Activated naive CD4-positive, alpha-beta T cell treated with Interleukin-2 at 50 U/mL for 16 hours (primary cell): ENCODE measurements at places on chromosomes 5 and 9.

GRCh38 chr9:112489876-112490666 is 3.4 kb downstream of the KIAA1958 start:
- no peak for DNase-seq

DNA sequence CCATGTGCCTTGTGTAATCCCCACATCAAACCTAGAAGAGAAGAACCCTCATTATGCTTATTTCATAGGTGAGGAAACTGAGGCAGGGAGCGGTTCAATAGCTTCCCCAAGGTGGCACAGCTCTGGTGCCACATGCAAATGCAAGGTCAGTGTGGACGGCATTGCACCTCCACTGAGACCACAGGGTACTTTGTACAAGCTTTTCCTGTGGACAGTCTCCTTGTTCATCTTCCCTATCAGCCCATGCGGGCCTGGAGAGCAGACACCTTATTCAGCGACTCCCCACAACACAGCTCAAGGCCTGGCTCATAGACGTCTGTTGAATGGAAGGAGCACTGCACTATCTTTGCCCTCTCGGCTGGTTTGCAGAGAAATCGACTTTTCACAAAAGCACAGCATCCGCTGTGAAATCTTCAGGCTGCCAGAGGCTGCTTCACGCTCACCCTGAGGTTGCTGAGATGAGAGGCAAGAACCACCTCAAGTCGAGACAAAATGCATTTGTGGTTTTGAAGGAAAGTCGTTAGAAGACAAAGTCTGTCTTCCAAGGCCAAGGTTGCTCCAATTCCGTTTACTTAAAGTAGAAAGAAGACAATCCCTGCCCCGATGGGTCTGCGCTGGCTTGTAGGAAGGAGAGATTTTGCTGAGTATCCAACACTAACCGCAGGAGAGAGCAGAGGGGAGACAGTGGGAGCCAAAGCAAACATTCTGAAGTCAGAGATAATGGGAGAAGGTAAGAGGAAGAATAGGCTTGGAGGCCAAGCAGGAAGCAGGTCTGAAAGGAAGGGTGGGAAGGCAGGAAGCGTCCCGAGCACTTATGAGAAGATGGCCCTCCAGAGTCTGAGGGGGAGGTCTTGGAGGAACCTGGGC is 34.2 kb upstream of the STRBP start:
- DNase-seq: no peak

GRCh38 chr5:142239394-142240159 is 85.2 kb downstream of the SPRY4 start:
- DNase-seq: no peak

DNA sequence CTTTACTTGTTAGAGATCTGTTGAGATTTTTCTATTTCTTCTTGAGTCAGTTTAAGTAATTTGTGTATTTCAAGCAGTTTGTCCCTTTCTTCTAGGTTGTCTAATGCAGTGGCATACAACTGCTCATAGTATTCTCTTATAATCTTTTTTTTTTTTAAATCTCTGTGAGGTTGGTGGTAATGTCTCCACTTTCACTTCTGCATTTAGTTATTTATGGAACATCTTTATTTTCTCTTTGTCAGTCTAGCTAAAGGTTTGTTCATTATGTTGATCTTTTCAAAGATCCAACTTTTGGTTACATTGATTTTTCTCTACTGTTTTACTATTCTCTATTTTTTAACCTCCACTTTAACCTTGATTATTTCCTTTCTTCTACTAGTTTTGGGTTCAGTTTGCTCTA is 13.8 kb downstream of the FOXE1 start:
- no peak for DNase-seq

DNA sequence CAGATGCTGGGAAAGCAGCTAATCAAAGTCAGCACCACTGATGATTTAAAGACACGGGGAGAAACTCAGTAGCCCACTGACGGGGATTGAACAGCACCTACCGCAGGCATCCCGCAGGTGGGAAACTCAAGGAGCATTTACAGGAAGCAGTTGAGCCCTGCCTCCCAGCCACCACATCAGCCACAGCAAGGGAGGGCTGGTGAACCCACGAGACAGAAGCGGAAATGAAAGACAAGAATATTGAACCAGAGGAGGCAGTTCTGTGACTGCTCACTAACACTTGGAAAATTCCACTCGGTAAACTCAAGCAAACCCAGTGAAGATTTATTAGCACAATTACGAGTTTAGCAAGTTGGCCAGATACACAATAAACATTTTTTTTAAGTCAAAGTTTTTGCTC is 10.6 kb upstream of the FAM163B start:
- DNase-seq: peak; percentile 45

DNA sequence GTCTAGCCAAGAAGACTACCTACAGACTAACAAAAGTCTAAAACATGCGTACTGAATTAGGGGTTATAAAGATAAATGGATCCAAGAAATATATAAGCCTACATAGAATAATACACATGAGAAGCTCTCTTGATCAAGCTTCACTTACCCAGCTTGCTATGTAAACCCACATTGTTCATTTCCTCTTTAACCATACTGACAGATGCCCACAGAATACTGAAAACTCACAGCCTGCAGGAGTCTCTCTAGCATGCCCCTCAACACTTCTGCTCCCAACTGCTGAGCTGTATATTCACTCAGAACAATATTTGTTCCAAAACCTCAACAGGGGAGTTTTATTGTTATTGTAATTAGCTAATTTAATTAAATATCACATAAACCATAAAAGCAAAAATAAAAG is 52.4 kb downstream of the RFX3 start:
- DNase-seq: no peak

DNA sequence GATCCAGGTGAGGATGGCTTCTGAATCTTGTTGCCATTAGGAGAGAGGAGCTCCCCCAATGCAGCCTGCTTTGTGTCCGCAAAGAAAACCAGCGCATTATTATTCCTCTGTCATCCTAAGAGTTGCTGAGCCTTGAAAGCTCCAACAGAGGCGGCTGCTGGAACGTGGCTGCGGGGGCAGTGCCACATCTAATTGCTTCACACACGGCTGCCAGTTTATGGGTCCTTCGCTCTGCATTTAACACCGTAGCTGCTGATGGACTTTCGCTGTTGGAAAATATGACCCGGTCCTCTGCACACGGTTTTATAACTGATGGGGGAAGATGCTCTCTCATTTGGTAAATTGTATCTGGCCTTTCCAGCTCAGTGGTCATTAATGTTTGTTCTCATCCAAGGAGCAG is 38.0 kb downstream of the ZNF622 start:
- no peak for DNase-seq

DNA sequence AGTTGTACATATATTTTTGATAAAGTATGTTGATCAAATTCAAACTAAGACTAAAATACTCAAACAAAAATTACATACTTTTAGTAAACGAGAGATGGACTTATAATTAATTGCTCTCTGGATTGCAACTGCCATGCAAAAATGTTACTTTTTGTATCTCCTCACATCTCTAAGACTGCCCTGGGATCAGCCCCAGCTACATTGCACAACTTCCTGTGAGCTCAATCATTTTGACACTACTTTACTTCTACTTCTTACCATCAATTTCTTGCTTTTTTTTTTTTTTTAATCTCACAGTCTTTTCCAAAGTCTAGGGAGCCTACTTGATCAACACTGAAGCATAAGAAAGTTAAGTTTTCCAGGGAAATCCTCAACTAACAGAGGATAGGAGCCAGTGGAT is 506.0 kb upstream of the CDH10 start:
- DNase-seq: no peak

- DNase-seq: peak; percentile 60
Observed at GRCh38 chr9:92986176-92987119, 39.1 kb downstream of the FGD3 start.

DNA sequence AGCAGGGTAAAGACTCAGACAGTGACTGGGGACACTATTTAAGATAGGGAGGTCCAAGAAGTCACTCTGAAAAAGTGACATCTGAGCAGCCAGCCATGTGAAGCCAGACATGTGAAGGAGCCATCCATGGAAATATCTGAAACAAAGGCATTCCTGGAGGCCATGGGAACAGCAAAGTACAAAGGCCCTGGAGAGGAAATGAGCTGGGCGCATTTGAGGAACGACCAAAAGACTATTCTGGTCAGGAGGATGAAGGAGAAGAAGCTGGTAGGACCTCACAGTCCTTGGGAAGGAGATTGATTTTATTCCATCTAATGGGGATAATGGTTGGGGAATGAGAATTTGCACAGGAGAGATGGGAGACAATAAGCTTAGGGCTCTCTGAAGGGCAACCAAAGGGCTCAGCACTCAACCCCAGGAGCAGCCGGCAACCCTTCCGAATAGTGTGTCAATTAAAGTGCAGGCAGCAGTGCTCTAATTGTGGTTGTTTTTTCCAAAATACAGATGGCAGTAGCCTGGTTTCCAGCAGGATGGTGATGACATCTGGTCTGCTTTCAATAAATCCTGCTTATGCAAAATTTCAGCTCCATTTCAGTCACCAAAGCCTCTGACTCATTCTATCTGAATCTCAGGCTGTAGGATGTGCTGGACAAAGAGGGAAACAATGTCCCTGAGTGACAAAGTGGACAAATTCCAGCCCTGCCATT is 26.7 kb downstream of the FOXI1 start:
- DNase-seq: no peak

GRCh38 chr9:113387560-113388230 is 10.9 kb upstream of the HDHD3 start:
- DNase-seq: no peak

DNA sequence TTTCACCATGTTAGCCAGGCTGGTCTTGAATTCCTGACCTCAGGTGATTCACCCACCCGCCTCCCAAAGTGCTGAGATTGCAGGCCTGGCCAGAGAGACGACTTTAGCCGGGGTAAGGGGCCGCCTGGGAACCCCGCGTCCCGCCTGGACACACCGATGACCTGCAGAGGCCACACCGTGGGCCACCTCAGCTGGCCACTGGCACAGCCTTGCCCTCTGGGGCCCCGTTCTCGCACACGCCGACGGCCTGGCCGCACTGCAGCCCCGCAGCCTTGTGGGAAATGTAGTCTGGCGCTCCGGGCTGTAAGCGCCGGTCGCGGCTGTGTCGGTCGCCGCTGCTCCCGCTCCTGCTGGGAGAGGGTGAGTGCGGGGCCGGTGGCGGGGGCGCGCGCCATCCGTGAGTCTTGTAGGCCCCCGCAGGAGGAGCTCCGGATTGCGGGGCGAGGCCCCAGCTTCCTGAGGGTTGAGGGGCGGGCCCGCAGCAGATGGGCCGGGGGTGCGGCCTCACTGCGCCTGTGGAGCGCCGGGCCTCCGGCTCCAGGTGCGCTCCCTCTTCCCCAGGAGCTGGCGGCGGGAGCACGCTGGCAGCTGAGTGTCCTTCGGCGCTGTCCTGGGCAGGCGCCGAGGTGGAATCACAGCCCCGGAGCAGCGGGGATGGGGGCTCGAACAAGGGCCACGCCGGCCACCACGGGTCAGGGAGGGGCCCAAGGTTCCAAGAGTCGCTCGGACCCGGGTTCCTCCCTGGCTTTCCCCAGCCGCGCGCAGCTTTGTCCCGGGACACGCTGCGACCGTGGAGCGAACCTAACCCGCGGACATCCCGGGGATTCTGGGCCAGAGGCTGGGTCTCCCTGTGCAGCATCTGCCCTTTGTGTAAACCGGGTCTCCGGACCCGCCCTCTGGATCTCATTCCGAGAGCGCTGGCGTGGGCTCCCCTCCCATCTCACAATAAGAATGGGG is at the start of gene ZFP2:
ZFP2 (plus strand) TSS at position 299 of the 957 bp plus-strand sequence. CDS start 35,401 bp downstream, outside the sequence.
- peak; percentile 22 for DNase-seq

- no peak for DNase-seq
Observed at GRCh38 chr5:97096191-97096590, 46.2 kb downstream of the LIX1 start.

DNA sequence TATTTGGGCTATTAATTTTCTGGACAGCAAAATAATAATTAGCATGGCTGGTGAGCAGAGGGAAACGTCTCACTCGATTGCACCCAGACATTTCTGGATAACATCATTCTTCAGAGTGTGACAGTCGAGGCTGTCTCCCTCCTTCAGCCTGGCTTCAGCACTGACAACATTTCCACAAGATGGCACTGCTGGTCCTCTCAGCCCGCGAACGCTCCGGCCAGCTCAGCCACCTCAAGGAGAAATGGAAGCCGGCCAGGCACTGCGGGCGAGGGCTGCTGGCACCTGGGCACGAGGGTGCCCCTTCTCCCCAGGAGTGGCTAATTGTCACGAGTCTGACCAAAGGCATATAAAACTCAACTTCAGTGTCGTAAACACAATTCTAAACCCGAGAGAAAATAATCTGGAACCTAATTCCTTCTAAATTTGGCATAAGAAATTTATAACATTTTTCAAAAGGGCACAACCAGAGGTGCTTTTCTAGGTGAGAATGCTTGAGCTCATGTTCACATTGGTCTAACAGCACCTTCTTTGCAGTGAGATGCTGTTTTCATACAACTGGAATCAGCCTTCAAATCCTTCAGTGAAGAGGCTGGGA is 65.9 kb downstream of the DAP start:
- DNase-seq: no peak

- no peak for DNase-seq
Observed at GRCh38 chr9:93543117-93543516, 33.3 kb upstream of the PHF2 start.

DNA sequence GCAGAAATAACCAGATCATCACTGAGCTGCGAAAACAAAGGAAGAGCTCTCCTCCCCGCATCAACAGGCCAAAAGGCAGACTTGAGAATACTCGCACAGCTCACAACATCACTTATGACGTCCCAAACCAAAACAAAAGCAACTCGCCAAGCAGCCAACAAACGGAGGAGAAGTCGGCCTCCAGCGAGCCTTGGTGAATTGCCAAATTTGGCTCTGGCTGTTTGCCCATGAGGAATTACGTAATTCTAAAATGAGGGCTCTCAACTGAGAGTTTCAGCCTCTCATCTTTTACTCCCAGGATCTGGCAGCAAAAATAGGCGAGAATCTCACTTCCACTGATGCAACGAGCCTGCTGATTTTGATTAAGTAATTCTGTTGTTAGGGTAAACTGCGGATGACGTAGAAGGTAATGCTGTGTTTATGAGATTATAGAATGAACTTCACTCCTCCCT is 51.7 kb upstream of the SEMA6A start:
- DNase-seq: no peak

GRCh38 chr5:114909424-114909823 is 260.3 kb downstream of the TRIM36 start:
- DNase-seq: no peak

GRCh38 chr5:53987101-53987500 is 323.3 kb downstream of the ARL15 start:
- no peak for DNase-seq

DNA sequence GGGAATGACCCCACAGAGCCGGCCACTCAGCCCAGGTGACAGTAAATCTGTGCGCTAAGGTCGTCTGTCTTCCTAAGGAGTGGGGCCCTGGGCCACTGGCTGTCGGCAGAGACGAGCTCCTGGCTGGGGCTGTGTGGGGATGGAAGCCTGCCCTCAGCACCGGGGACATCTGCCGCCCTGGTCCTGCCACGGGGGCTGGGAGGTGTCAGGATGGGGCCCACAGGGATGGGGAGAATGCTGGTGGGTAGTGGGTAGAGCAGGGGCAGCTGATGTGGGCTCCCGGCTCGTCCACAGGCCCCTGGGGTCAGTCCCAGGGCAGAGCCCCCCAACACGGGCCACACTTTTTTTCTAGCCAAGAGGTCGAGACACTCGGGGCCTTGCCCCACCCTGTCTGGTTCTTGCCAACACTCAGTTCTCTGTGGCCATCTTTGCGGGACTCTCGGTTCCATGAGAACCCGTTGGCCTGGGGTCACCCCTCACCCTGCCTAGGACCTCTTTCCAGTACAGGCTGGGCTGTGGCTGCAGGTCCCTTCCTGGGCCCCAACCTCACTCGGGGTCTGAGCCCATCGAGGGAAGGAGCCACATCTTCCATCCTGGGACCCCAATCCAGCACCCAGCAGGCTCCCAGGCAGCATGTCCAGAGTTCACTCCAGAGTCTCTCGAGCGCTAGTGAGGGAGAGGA is 45.0 kb downstream of the DBH start:
- DNase-seq: no peak

- no peak for DNase-seq
Observed at GRCh38 chr9:18343784-18344183, 130.2 kb upstream of the ADAMTSL1 start.

GRCh38 chr9:29422438-29422837 is 1849.2 kb upstream of the C9orf72 start:
- no peak for DNase-seq
